ENCODE measurements at places on chromosomes 1 and 21.

GRCh38 chr1:44049839-44050238, 18.6 kb upstream of the SLC6A9 start:
- DNase-seq = peak; percentile 89

GRCh38 chr1:85609976-85610375, 29.4 kb downstream of the CCN1 start:
- no peak for DNase-seq

DNA sequence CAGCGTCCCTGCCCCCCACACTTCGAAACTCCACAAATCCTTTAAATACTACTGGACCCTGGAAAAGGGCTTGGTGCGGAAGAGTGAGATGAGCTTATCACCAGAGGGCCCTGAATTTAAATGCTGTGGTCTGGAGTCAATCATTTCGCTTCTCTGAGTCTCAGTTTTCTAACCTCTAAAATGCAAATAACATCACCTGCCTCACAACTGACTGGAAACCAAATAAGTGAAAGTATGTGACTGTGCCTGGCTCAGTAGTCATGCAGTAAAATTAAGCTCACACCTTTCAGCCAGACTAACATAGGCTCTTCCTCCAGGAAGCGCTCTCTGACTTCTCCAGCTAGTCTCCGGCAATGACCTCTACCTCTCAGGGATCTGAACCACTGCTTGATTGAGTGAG, 4.2 kb downstream of the GJA4 start:
- DNase-seq = no peak

- no peak for DNase-seq
These were observed 97.1 kb upstream of the MAGI3 start for GRCh38 chr1:113293256-113293626.

Measured in fibroblast of skin of scalp (primary cell).